Activated CD4-positive, alpha-beta memory T cell treated with anti-CD3 and anti-CD28 coated beads, Interleukin-2, amount 10 ng/mL, durations not matched to agents 7 days and 5 days (primary cell): ENCODE measurements at places on chromosomes 7 and 10. TPM values are rescaled to one million over a fixed set of nuclear protein-coding genes. Genes with fewer than 3 reads are reported as not detected.

DNA sequence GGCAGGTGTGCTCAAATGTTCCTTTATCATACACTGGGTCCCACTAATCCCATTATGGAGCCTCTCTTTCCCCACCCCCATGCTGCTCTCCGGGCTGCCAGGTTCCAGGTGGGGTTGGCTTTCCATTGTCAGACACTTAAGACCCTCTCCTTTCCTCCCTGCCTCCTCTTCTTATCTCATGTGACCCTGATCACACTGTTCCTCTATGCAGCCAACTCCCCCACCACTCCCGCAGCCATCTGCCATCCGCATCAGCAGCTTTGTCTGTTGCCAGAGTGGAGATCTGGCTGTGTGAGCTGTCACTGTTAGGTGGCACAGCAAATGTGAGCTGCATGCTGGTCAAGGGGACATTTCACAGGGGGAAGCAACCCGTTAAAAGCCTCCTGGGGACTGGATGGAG is 391.4 kb downstream of the TNS3 start:
- DNase-seq: no peak
- H3K4me3 ChIP-seq: no peak overlapping the region
- no peaks in the 10 kb centered on the region for H3K36me3 ChIP-seq

DNA sequence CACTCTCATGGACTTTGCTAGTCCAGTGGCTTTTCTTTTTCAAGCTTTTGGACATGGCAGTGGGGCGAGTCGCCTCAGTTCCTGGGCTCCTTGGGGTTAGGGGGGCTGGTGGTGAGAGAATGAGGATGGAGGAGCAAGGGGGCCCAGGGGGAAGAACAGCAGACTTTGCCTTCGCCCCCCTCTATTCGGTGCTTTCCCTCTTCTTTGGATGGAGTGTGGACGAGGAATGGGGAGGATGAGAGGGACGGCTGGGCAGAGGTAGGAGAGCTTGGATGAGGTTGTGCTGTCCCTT is 255 bp downstream of the MAGI2 start:
- DNase-seq: no peak
- no peaks in the 10 kb centered on the region for H3K4me1 ChIP-seq
- H3K36me3 ChIP-seq: no peaks in the 10 kb centered on the region
- H3K4me3 ChIP-seq: no peak overlapping the region

- peaks cover 6% of the 10 kb centered on the region for H3K4me1 ChIP-seq
- H3K4me3 ChIP-seq: no peak overlapping the region
- no peaks in the 10 kb centered on the region for H3K36me3 ChIP-seq
These were observed 74.4 kb upstream of the PAX2 start for GRCh38 chr10:100670828-100671479.

Gene PLXDC2
- not detected for total RNA-seq

GRCh38 chr10:19488592-19489280 is 327.5 kb upstream of the PLXDC2 start:
- H3K4me1 ChIP-seq: no peaks in the 10 kb centered on the region
- H3K27ac ChIP-seq: no peak overlapping the region
- no peak for DNase-seq
- no peak overlapping the region for H3K4me3 ChIP-seq
- H3K36me3 ChIP-seq: no peaks in the 10 kb centered on the region
- no peaks in the 10 kb centered on the region for H3K27me3 ChIP-seq

DNA sequence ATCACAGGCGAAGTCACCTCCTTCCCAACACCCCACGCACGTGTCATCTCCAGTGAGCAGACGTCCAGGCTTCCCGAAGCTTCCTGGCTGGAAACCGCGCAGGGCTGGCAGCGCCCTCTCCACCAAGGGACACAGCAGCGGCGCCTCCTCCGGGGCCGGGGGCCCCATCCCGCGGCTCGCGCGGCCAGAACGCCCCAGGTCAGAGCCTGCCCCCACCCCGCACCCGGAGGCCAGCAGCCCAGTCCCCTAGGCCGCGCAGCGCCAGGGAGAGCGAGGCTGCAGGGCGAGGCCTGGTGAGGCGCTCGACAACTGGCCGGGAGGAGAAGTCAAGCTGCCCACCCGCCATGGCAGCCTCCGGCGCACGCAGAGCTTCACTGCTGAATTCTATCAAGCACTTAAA is 247.0 kb downstream of the SEMA3D start:
- H3K27me3 ChIP-seq: no peaks in the 10 kb centered on the region
- no peak overlapping the region for H3K27ac ChIP-seq
- DNase-seq: no peak
- no peaks in the 10 kb centered on the region for H3K36me3 ChIP-seq
- H3K4me1 ChIP-seq: no peaks in the 10 kb centered on the region
- H3K4me3 ChIP-seq: no peak overlapping the region

Gene NOS3
- total RNA-seq: 27.7 TPM
